ENCODE measurements at places on chromosomes 4 and X.

DNA sequence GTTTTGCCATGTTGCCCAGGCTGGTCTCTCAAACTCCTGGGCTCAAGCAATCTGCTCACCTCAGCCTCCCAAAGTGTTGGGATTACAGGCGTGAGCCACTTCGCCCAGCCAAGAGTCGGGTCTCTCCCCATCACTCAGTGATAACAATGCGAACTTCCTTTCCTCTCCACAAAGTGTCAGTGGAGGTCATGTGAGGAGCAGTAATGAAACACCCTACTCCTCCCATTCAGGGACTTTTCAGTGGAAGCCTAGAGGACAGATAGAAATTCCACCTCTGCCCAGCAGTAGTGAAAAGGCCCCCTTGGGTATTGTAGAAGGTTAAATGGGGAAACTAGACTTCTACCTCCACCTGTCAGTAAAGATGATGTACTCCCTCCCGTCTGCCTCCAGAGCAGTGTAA, 141.9 kb upstream of the STK26 start:
- DNase-seq, result no peak

GRCh38 chr4:87034527-87034926, 99.7 kb downstream of the AFF1 start:
- DNase-seq, result no peak

DNA sequence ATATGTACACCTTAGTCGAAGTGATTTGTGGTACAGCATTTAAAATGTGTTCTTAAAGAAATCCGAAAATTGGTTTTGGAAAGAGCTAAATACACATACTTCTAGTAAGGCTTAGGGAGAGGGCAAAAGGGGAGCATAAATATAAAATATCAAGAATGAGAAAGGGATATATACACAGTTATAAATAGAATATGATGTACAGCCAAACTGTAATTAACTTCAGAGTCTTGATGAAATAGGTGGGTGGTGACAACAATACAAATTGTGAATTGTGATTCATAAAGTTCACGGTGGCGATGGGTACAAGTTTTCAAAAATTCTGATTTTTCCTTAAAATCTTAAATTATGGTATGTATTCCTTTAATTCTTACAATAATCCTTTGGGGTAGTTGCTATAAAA, 62.2 kb downstream of the KDM6A start:
- no peak for DNase-seq

- DNase-seq, result peak; percentile 20
These were observed 35.3 kb upstream of the DCX start for GRCh38 chrX:111447298-111447697.

DNA sequence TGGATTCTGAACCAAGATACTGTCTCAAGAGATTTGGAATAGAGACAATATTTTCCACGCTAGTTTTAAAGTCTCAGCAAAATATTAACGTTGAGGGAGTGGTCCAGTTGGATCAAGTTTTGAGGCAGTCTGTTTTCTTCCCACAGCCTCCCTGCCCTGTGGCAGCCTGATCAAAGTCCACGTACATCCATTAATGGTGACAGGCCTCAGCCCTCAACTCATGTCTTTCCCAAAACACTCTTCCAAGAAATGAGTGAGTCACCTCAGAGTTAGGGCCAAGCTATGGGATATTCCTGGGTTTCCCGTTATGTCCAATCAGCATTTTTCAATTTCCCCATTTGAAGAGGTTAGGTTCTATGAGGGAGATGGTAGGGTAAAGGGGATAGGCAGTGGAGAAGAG, 28.5 kb downstream of the EGFL6 start:
- no peak for DNase-seq

DNA sequence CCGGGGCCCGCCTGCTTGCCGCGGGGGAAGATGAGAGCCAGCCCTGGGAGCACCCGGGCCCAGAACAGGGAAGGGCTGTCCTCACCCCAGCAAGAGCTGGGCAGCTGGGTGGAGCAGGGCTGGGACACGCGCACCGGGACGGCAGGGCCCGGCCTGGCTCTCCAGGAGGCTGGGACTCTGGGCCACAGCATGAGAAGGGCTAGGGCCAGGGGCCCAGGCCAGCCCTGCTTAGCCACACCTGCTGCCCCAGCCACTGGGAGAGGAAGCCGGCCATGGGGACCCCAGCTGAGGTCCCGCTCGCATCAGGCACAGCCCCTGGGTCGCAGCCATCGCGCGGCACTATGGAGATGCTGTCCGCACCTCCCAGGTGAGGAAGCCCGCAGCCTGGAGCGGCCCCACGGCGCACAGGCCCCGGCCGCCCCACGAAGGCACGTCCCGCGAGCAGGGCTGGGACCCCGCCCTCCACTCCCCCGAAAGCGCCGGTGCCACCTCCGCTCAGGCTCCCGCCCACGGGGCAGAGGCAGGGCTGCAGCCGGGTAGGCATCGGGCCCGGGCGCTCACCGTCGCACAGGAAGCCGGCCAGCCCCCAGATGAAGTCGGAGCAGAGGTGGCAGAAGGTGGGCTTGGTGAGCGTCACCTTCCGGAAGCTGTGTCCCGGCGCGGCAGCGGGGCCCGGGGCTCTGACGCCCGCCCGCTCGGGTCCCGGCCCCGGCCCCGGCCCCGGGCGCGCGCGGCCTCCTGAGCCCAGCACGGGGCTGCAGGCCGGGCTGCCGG, 531 bp downstream of the DGKQ start:
- DNase-seq, result no peak

GRCh38 chr4:112279025-112279881, 6.5 kb downstream of the TIFA start:
- no peak for DNase-seq

- no peak for DNase-seq
These were observed 155.8 kb downstream of the NWD2 start for GRCh38 chr4:37400241-37400881.

DNA sequence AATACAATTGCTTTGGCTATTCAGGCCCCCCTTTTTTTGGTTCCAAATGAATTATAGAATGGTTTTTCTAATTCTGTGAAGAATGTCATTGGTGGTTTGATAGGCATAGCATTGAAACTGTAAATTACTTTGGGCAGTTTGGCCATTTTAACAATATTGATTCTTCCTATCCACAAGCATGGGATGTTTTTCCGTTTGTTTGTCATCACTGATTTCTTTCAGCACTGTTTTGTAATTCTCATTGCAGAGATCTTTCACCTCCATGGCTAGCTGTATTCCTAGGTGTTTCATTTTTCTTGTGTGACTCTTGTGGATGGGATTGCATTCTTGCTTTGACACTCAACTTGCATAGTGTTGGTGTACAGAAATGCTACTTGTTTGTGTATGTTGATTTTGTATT, 33.0 kb downstream of the ADH6 start:
- DNase-seq, result no peak
